ENCODE measurements at places on chromosomes 12 and 14.

DNA sequence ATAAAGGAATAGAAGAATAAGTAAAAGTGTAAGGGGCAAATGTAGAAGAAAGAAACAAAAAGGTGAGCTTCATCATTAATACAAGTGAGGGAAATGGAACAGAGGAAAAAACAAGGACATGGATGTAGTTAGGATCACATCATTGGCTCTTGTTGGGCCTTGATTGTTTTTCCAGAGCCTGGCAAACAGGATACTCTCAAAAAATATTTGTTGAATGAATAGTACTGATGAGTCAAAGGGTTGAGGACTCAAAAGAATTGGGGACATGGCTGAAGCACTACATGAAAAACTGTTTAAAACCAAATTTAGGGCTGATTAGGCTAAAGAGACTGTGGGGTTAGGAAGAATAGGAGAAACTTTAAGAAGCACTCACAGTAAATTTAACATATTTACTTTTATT, 11.4 kb upstream of the SRP54 start:
- no peak for DNase-seq

- no peak for DNase-seq
Observed at GRCh38 chr12:113700943-113701342, 229.3 kb upstream of the LHX5 start.

GRCh38 chr12:69655616-69656340, 43.3 kb downstream of the BEST3 start:
- no peak for DNase-seq

DNA sequence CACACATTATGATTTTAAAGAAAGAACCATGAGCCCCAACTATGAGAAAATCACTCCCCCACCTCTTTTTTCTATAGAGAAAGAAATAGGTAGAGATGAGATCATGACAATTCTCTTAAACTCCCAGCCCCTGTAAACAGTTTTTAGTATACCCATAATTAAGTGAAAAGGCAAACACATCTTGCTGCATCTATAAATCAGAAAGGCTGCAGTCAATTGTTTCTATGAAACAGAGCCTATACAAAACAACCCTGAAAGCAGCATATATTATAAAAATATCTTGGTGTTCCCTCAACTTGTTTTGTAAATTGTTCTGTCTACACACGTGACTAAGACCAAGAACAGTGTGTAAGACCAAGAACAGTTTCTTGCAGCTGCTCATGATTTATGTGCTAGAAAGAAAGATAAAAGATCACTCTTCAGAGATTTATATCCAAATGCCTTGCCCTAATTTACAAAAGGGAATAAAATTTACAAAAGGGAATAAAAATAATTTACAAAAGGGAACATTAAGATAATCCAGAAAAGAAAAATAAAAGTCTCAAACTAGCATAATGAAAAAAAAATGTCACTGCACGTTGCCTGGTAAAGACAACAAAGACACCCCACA, 4.8 kb downstream of the KITLG start:
- no peak for DNase-seq

GRCh38 chr14:71271166-71271945, 364.1 kb downstream of the PCNX1 start:
- no peak for DNase-seq

Measured in amygdala (tissue), 56 donors.